ENCODE measurements at places on chromosomes 2 and 18.

DNA sequence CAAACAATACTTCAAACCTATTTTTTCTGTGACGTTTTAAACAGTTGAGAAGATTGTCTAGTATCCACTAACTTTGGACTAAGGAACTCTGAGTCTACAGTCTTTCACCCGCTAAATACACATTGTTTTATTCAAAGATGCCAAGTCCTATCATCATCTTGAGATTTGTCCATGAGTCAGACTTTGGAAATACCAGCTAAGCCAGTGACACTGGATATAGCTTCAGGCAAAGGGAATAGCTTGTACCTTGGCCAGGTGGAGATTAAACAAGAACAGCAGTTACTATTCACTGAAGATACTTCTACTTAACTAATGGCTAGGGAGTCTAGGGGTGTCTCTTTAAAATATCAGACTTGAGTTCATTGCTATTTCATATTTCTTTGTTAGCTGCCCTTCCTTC lies 137.5 kb downstream of the COMMD1 start:
- no peak for DNase-seq

GRCh38 chr2:18598848-18599484 lies 9.6 kb upstream of the NT5C1B start:
- no peak for DNase-seq

DNA sequence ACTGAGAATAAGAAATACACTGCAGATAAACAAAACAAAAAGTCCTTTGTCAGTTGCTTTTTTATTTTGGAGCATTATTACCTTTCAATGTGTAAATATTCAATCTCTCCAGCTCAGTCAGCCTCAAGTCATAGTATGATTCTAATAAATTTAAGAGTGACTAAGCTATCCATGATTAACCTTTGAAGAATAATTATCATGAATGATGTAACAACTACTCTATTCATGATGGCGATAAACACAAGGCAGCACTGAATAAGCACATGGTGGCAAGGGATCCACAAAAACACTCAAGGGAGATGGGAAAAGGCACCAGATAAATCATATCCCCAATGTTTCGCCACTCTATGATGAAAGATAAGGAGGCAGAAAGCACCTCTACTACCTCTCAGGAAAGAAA lies 67.0 kb downstream of the MAP4K3 start:
- no peak for DNase-seq

DNA sequence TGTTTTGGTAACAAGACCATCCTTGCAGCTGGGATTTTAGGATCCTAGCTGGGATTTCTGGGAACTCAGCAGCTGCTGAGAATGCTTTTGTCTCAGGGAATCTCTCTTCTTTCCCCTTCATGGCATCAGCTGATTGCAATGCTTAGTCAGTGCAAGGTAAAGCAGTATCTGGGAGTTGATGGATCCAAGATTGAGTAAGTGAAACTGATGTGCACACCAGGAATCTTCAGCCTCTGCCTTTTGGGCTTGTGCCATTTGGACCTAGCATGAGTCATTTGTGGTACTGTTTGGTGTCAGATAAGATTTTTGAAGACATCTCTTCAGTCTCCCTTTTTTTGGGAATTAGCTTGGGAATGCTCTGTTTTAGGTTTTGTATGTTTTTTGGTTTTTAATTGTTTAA lies 363.3 kb upstream of the TFPI start:
- peak; percentile 7 for DNase-seq

- DNase-seq = no peak
Measured at GRCh38 chr2:109216332-109216731, 87.3 kb downstream of the SH3RF3 start.

DNA sequence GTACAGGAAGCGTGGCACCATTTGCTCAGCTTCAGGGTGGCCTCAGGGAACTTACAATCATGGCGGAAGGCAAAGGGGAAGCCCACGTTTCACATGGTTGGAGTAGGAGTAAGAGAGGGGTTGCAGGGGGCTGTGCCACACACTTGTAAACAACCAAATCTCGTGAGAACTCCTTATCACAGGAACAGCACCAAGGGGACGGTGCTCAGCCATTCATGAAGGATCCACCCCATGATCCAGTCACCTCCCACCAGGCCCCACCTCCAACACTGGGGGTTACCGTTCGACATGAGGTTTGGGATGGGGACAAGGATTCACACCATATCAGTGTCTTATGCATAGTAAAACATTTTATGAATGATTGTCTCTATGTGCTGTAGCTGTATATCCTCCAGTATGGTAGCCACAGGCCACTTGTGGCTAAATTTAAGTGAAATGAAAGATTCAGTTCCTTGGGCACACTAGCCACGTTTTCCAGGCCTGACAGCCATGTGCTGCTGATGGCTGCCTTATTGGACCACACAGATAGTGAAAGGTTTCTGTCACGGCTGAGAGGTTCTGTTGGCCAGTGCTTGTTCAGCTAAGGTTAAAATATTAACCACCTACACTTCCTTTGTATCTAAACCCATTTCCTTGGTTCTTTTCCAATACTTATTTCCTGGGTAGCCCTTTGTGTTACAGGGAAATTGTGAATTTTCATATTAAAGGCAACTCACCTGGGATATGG lies 77.3 kb downstream of the AGAP1 start:
- no peak for DNase-seq

- no peak for DNase-seq
Measured at GRCh38 chr2:169395821-169396374, 33.6 kb upstream of the LRP2 start.

All from HT1080 (cell line).